NCI-H2107 (cell line): ENCODE measurements at places on chromosomes 16 and 17.

GRCh38 chr17:48177816-48178215 is 70.2 kb downstream of the SNX11 start:
- no peak for DNase-seq

DNA sequence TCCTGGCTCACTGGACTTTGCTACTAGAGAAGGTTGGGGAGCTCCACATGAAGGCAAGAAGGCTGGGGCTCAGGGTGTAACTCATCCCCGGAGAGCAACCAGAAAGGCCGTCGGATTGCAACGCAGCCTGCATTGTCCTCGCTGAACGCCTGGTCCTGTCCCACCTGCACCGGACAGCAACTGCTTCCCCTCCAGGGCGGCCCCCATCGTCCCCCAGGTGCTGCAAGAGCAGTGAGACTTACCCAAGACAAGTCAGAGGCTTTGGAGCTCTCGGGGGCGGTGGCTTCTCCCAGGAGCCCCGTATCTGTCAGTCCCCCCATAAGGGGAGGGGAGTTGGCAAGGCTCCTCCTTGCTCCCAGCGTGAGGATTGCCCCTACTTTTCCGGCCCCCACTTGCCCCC is 18.4 kb downstream of the METRNL start:
- no peak for DNase-seq

GRCh38 chr16:55542459-55543082 is 23.9 kb upstream of the CAPNS2 start:
- no peak for DNase-seq

- DNase-seq = no peak
These were observed 190.3 kb upstream of the ANKFN1 start for GRCh38 chr17:55962951-55963401.

- DNase-seq = no peak
These were observed 37.6 kb downstream of the CBFA2T3 start for GRCh38 chr16:88939245-88939971.

DNA sequence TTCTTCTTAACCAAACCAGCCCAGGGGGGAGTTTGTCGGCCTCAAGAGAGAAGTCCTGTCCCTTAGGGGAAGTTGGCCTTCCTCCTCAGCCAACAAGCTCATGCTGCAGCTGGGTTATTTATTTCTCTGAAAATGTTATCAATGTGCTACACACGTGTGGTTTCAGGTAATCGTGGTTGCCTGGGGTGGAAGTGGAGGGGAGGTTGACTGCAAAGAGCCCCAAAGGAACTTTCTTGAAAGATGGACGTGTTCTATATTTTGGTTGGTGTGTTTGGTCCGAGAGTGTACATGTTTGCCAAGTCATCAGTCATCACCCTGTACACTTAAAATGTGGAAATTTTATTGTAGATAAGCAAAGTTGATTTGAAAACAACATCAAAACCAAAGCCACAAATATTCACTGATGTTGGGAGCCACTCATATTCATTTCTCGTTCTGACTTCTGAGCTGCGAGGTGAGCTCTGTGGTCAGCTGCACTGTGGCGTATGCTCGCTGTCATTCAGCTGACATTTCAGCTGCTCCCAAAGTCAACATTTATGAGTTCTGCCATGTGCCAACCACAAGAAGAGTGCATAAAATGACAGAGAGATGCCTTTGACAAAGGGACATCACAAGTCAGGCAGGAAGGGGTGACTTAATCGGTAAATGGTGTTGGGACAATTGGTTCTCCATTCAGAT is 26.5 kb upstream of the ADGRG1 start:
- no peak for DNase-seq

GRCh38 chr16:60295451-60295850 is 1561.3 kb upstream of the GOT2 start:
- DNase-seq = no peak

DNA sequence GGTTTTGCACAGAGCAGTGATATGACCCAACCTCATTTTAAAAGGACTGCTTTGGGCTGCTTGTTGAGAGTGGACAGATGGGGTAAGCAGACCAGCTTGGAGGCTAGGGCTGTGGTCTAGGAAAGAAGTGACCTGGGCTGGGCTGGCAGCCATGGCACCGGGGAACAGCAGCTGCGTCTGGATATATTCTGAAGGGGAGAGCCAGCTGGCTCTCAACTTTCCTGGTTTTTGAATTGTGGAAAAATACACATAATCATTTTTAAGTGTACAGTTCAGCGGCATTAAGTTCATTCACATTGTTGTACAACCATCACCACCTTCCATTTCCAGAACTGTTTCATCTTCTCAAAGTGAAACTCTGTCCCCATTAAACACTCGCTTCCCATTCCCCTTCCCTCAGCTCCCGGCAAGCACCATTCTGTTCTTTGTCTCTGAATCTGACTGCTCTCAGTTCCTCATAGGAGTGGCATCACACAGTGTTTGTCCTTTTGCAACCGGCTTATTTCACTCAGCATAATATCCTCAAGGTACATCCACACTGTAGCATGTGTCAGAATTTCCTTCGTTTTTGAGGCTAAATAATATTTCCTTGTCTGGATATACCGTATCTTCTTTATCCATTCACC is 113.2 kb downstream of the SPECC1 start:
- DNase-seq = no peak

DNA sequence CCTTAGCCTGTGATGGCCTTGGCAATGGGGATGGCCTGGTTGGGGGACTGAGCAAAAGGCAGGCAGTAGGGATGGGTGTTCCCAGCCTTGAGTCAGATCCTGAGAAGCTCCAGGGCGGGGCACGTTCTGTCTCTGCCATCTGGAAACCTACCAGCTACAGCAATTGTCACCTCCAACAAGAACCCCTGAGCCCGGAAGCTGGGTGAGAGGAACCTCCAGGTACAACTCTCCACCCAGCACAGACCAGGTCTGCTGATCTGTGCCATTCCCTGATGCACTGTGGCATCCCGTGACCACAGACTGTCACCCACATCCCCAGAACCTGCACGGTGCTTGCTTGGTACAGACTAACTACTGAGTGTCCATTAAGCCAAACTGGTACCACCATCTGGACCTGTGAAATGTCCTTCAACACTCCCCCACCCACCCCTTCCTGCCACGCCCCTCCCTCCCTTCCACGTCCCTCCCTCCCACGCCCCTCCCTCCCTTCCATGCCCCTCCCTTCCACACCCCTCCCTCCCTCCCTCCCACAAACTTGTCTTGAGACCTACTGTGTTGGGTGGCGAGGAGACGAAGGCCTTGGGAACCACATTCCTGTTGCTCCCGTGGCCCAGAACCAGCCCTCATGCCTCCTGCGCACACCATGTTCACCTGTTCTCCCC is 16.6 kb downstream of the MYO15B start:
- DNase-seq = no peak

GRCh38 chr17:81726004-81726403 is 13.9 kb downstream of the SLC25A10 start:
- no peak for DNase-seq

GRCh38 chr17:14921936-14922335 is 343.2 kb downstream of the PMP22 start:
- DNase-seq = no peak

GRCh38 chr17:53353919-53354351 is 468.8 kb upstream of the KIF2B start:
- no peak for DNase-seq

DNA sequence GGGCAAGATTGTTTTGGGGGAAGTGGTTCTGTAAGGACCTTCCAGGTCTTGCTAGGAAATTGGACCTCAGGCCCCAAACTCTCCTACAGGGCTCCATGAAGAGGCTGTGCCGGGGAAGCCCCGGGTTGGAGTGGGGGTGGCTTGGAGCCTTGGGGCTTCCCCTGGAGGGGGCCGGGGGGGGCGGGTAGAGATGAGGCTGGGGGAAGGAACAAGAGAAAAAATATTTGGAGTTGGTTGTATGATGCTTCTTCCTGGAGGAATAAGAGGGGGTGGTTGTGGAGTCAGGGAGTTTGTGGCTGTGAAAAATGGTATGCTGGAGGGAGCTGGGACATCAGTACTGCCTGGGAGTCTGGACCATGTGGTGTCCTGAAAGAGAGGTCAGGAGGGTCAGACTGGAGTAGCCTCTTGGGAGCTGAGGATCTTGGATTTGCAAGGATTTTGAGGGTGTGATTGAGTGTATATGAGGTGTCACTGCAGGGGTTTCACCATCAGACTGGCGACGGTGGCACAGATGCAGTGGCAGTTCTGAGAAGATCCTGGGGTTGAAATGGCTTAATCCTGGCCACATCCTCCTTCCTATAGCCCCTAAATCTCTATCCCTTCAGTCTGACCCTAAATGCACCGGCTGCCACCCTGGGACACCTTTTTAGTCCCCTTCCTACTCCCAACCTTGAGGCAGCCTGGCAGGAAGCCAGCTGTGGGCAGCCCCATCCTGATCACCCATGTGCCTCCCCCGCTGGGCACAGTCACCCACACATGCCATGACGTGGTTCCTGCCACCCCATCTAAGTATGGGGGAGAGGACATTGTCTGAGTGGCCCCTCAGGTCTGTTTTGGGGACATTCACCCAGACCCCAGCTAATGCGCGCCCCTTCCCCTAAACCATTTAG is 10.9 kb downstream of the RARA start:
- DNase-seq = no peak

GRCh38 chr16:684071-684794 is at the start of gene JMJD8:
Gene JMJD8 (minus strand): TSS chr16:684334. CDS start chr16:684319, 15 bp downstream.
- DNase-seq = peak; percentile 90

GRCh38 chr17:76240461-76241203 is at the start of gene RNF157:
Gene RNF157 (minus strand): TSS chr17:76240493. CDS start chr17:76240240, 253 bp downstream.
- peak; percentile 6 for DNase-seq

DNA sequence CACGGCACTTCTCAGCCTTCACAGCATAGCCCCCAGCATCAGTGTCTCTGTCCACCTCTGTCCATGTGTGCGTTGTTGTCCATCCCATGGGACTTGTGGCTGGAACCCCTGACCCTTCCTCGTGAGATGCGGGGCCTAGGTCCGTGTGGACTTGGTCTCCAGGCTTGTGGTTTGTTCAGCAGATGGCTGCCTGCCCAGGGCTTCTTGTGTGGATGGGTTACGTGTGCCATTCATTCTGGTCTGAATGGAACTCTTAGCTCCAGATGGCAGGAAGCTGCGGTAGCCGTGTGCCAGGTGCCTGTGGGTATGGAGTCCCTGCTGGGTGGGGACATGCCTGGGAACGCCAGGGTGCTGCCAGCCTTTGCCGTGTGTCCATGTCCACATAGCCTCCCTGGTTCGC is 31.7 kb upstream of the NUDT16L1 start:
- peak; percentile 77 for DNase-seq

GRCh38 chr16:72099377-72099818 is 5.8 kb downstream of the DHX38 start:
- peak; percentile 31 for DNase-seq

GRCh38 chr16:14070877-14071575 is at the start of gene MRTFB:
Gene MRTFB (plus strand): TSS chr16:14071319. CDS start chr16:14140607, 69,288 bp downstream.
- DNase-seq = peak; percentile 6

DNA sequence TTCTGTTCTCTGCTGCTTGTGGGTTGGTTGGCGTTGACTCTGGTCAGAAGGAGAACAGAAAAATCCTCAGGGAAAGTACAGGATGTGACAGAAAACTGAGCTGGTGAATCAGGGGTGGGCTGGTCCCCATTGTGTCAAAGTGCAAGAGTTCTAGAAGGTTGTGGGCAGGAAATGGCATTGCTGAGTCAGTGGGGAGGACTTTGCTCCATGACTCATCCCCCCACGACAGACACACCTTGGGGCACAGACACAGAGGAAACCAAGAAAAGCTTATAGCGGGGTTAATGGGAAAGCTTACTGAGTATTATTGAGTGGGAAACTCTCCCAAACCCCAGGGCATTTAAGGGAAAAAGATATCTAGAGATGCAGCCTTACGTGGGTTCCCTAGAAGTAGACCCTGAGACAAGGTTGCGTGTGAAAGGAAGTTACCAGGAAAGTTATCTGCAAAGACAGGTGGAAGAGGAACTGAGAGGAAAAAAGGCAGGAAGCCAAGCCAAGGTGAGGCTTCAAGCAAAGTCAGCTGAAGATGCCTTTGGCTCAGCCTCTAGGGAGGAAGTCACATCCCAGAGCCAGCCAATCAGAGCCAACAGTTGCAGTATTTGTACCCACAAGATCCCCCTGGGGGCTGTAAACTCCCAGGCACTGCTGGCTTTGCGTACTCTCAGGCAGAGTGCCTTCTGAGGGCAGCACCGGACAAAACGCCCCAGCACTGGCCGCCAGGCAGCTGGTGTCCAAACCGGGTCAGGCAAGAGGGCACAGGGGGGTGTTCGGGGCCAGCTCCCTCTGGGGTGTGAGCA is 86.4 kb downstream of the FOXL1 start:
- DNase-seq = no peak

- DNase-seq = no peak
These were observed 20.9 kb downstream of the CDH11 start for GRCh38 chr16:65101009-65101408.

DNA sequence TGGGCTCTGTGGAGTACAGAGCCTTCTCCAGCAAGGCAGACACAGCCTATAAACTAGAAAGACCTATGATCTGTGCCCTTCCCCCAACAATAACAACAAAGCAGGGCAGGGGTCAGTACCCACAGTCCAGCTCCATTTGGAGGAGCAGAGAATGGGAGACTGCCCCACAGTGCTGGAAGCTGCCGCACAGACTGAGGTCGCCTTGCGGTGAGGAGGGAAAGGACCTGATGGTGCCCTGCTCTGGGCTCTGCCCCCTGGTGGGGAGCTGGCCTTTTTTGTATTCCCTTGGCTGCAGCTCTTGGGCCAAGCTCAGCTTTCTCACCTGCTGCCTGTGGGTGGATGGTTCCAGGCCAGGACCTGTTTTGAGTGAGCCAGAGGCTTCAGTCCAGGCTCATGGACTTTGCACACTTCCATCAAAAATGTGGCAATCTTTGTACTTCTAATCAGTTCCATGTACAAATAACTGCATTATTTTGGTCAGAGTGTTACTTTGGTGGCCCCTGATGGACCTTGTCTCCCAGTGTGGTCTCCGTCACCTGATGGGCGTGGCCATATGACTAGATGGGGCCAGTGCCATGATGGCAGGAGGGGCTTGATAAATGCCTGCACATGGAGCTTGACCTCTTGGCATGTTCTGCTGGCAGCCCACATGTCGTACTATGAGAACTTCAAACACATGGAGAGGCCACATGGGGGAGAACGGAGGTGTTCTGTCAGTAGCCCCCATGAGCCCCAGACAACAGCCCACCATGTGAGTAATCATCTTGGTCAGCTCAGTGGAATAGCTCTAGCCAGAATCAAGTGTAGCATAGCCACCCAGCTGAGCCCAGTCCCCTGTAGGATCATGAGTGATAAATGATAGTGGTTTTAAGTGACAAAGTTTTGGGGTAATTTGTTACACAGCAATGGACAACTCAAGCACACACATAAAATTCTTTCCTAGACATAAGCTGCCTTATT is 24.2 kb downstream of the B9D1 start:
- no peak for DNase-seq

DNA sequence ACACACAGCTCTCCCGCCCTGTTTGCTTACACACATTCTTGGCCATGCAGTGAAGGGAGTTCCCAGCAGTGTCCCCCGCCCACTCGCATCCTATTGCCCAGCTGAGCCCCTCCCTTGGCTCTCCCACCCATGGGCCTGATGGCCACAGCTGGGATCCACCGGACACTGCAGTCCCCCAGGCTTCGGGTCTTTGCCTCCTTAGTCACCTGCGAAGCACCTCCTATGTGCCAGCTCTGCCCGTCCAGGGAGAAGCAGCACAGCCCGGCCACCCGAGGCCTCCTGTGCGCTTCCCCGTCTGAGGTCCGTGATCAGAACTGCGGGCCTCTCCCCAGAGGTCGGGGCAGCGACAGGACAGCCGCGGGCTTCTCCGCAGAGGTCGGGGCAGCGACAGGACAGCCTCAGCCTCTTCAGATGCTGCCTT is 136.9 kb downstream of the BANP start:
- no peak for DNase-seq
